ENCODE measurements at places on chromosomes 7 and 10.

DNA sequence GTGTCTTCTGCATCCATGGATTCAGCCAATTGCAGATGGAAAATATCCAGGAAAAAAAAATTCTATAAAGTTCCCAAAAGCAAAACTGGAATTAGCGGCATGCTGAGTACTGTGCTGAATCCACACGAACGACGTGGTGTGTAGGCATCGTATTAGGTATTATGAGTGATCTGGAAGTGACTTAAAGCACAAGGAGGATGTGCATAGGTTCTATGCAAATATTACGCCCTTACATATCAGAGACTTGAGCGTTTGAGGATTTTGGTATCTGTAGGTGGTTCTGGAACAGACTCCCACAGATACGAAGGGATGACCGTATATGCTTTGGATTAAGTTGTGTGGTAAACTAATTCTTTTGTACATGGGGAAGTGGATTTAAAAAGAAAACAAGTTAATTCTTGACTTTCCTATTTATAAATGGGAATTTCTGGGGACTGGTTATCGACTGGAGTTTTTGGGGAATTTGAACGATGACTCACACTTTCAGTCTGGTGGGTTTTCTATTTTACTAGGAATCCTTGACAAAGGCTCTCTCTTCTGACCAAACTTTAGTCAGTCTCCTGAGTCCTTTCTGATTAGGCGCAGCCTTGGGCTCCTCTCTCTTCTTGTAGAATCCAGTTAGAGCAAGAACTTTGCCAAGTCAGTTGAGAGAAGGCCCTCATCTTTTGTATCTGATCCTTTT, 5.4 kb upstream of the NUB1 start:
- DNase-seq, result no peak

GRCh38 chr7:37952240-37952639, 31.8 kb downstream of the EPDR1 start:
- no peak for DNase-seq

DNA sequence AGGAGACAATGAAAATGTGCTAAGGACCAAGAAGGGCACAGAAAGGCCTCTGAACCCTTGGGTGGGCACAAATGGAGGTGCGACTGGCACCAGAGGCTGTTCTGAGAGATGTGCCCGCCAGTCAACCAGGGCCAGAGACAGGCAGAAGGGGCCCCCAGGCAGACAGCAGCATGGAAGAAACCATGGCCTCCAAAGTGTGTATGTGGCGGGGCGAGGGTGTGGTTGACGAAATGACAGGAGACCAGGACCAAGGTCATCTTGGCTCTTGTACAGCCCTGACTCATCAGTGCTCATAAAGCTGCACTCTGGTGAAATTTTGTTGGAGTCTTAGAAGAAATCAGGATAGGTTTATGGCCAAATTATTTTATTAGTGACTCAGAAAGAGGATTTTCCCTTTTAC, 4.0 kb upstream of the MRPS24 start:
- no peak for DNase-seq

DNA sequence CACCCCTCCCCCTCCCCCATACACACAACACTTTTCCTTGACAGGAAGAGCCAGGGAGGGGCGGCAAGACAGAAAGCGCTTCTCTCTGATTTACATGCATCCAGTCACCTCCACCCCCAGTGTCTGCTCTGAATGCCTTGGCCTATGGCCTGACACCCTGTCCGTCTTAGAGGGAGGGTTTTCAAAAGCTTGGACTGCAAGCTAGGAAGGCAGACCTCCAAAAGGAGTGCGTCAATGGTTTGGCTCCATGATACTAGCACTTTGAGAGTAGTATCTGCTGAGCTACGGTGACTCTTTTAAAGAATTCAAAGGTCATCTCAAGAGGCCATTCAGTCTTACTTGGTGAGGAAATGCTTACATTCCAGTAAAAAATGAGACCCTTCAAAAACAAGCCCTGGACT, 20.3 kb upstream of the PAX2 start:
- DNase-seq, result no peak

GRCh38 chr7:142381727-142382390, 124.0 kb upstream of the PRSS58 start:
- no peak for DNase-seq

DNA sequence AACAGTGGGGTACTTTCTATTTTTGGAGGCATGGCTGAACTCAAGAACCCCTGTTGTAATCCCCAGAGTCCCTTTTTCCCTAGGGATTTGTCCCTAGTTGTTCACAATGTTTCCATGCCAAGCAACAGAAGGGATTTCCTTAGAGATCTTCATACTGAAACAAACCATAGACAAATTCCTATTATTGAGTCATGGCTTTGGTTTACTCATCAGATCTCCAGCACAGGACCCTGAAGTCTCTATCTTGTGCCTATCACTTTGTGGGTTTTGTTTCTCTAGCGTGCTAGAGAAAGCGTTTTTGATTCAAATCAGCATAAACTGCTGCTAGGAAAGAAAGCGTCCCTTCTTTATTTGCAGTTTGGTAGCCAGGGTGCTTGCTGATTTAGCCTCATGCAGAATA, 165.0 kb downstream of the BAMBI start:
- no peak for DNase-seq

GRCh38 chr7:157271315-157271990, 65.4 kb upstream of the DNAJB6 start:
- no peak for DNase-seq

DNA sequence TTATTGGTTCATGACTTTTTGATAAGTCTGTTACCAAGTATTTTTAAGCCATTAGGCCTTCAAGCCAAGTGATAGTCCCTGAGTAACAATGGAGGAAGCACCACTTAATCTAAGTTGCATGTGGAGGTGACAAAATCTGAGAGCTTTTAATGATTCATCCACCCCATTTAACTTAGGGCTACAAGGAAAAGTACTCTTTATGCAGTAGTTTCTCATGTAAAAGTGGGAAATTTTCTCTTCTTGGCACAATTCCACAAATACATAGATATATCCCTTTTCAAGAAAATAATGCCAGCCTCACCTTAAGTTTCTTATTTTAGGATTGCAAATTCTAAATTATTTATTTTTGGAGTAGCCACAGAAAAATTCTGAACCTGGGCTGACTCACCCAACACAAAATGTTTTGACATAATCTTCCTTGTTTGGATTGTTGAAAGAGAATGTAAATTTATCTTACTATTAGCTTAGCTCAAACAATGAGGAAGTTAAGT, 85.7 kb downstream of the SUGCT start:
- no peak for DNase-seq

DNA sequence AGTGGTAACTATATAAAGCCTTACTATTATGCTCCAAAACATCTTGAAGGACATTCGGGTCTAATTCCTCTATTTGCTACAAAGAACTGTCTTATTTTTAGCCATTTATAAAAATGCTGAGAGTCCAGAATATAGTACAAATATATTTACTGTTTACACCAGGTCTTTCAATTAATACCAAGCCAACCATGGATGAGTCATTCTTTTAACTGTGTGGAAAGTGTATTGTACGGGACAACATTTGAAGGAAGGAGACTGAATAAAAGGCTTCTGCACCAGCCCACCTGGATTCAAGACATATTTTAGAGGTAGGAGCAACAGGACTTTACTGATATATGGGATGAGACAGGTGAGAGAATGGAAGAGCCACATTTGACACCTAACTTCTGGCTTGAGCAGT, 35.4 kb downstream of the MASTL start:
- DNase-seq, result no peak

DNA sequence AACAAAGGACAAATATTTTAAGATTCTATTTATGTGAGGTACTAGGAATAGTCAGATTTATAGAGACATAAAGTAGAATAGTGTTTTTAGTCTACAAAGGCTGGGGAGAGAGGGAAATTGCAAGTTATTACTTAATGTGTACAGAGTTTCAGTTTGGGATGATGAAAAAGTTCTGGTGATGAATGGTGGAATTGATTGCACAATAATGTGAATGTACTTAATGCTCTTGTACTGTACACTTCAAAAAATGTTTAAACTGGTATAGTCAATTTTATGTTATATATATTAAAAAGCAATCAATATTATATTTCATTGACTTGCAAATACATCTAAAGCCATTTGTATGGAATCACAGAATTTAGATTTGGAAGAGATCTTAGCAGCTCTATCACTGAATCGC, 213.4 kb downstream of the PPP1R3A start:
- no peak for DNase-seq

GRCh38 chr7:131629217-131629882, 72.9 kb upstream of the PODXL start:
- no peak for DNase-seq

GRCh38 chr7:6256677-6257535, 15.5 kb downstream of the CYTH3 start:
- no peak for DNase-seq

DNA sequence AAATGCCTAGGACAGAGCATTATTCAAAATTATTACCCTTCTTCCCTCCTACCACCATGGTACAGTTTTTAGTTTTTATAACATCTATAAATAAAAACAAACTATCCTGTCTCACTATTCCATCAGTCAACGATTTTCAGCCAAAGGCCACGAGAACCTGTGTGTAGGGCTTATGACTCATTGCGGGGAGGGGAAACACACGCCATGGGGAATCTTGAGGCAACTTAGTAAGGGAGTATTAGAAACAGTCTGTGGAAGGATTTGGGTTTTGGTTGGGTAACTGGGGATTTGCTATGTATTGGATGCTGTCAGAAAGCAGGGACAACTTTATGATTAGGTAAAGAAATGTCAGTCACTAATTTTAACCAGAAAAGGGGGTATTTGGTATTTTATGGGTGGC, 14.7 kb downstream of the GPR141 start:
- no peak for DNase-seq
